ENCODE measurements at places on chromosomes 5 and 9.

GRCh38 chr9:115635680-115636383 lies 517.8 kb upstream of the PAPPA start:
- no peak for DNase-seq

DNA sequence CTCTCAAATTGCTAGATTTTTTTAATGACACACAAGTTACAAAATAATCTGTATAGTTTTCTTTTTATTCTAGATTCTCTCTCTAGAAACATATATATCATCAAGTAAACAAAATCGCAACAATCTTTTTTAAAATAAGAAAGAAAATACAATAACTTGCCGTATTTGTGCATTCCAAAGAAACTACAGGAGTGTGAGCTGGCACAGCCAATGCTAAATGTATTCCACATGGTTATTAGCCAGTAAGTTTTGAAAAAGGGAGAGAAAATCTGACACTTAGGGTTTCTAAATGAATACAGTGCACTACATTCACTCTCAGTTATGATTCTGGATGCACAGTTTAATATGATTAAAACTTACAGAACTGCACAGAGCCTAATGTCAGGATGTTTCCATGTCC lies 117.9 kb downstream of the BNC2 start:
- no peak for DNase-seq

- peak; percentile 1 for DNase-seq
Measured at GRCh38 chr5:73160239-73160671, 12.7 kb upstream of the TMEM174 start.

GRCh38 chr5:93583768-93584595 lies 960 bp downstream of the NR2F1 start:
- DNase-seq = peak; percentile 79

- no peak for DNase-seq
Measured at GRCh38 chr5:39395521-39395920, 29.3 kb downstream of the DAB2 start.

GRCh38 chr5:81246697-81247096 lies 13.6 kb downstream of the CKMT2 start:
- DNase-seq = no peak

DNA sequence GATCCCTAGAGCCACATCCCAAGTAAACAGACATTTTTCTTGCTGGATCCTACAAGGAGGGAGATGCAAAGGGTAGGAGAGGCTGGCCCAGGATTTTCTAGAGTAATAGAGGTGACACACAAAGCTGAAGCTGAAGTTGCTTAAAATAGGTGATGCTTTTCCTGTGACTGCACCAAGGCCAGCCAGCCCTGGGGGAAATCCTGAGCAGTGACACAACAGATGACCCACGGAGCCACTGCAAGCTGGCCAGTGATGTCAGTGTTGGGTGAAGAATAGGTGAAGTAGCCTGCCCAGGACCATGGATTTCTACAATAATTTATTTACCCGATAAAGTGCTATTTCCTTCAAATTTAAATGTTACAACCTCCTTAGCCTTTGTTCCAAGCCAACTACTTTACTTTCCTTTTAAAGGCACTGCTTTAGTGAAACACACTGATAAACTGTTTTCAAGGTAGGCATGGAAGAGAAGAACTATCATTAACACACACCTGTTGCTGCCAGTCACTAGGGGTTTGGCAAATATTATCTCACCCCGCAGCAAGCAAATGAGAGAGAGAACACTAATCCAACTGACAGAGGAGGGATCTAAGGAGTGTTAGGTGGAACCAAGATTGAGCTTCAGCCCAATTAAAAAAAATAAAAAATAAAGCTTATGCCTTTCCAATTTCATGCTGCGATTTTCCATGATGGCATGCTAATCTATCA lies 123.5 kb downstream of the CTNND2 start:
- DNase-seq = no peak

- DNase-seq = peak; percentile 52
Measured at GRCh38 chr9:89278997-89279739, 31.8 kb upstream of the CKS2 start.

DNA sequence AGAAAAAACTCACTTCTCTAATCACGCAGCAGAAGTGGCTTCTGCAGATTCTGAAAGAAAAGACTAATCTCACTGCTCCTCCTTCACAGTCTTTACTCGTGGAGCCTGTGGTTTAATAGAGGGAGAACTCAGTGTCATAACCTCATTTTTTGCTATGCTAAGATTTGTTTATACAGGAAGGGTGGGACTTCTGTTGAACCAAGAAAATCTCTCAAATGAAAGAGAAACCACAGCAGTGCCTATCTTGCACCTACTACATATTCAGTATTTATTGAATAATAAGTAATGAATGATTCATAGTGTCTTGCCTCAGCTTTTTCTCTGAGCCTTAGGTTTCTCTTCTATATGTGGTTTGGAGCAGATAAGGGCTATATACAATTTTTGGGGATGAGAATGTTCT lies 136.1 kb upstream of the DMAC1 start:
- peak; percentile 9 for DNase-seq

GRCh38 chr5:74953937-74954720 lies 87.9 kb upstream of the FAM169A start:
- no peak for DNase-seq

GRCh38 chr9:79661886-79662536 lies 90.2 kb downstream of the TLE4 start:
- DNase-seq = no peak

DNA sequence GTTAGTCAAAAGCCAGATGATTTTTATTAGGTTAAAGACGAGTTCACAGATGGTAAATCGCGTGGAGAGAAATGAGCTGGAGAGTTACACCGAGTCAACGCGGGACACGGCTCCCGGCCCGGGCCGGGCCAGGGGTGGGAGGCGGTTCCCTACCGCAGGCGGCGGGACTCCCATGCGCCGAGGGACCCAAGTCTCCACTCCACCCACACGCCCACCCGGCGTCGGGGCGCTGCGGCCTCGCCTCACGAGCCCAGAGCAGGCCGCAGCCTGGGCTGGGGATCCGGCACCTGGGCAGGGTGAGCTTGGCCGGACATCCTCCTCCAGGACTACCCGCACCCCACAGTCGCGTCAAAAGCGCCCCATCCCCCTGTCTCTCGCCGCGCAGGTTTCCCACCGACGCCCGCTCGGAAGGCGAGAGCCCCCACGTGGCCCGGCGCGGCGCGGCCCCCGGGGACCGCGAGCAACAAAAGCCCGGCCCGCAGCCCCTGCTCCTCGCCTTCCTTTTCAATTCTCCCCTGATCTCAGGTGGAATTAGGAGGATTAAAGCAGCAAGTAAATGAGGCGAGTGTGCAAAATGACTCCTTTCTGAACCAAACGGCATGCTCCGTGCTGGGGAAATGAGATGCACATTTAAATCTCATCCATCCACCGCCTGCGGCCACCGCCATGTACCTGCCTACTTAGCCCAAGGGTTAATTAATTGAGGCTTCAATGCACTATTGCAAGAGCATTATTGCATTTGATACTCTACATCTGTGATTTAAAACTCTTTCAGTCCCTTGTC lies 196.5 kb upstream of the TBCA start:
- peak; percentile 42 for DNase-seq

DNA sequence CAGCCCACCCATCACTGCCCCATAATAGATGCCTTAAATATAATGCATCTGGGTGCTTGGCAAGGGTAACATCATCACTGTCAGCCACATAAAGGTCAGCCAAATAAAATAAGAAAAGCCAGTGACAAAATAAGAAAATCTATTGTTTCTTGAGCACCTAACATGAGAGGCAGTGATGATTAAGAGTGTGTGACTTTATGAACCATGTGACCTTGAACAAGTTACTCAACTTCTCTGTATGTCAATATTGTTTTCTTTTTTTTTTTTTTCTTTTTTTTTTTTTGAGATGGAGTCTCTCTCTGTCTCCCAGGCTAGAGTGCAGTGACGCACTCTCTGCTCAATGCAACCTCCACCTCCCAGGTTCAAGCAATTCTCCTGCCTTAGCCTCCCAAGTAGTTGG lies 98.7 kb downstream of the CDK5RAP2 start:
- DNase-seq = no peak

- DNase-seq = no peak
Measured at GRCh38 chr9:126056312-126057021, 270.2 kb upstream of the MVB12B start.

DNA sequence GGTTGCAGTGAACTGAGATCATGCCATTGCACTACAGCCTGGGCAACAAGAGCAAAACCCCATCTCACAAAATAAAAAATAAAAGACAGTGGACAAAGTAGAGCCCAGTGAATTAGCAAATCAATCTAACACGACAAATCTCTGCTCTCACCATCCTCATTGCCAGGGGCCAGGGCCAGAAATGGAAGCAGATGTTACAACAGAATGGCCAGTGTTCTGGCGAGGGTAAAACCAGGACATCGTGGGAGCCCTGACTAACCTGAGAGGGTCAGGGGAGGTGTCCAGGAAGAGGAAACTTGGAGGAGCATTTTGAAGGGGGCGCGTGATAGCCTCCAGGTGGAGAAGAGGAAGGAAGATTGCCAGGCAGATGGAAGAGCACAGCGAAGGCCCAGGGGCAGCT lies 58.4 kb downstream of the NEURL1B start:
- DNase-seq = no peak

DNA sequence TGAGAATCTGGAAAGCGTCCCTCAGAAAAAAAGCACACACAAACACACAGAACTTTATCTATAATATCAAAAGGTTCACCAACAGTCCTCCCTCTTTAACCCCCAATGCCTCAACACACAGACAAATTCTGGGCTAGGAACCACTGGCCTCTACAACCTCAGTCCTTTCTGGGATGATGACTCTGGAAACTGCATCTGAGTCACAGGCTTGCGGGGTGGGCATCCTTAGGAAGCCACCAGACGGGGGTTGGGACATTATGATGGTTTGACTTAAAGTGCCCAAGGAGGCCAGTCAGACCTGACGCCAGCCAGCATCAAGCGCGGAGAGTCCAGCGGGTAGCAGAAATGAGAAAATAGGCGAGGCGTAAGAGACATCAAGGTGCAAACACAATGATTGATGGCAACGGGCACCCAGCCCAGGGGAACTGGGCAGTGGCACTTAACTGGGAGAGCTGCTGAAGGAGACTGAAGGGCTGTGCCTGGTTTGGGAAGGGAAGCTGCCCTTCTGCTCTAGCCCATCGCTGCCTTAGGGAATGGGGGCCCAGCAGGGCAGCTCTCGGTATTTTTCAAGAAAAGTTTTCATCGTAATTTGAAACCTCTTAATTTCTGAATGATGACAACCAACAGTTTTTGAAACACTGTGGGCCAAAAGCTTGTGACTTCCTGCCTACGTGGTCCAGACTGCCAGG lies 20.7 kb downstream of the SPRY4 start:
- DNase-seq = no peak

Data from suppressor macrophage (primary cell).